ENCODE measurements at places on chromosomes 7 and 10.

GRCh38 chr10:11205030-11205772, 187.5 kb downstream of the CELF2 start:
- no peak for DNase-seq

DNA sequence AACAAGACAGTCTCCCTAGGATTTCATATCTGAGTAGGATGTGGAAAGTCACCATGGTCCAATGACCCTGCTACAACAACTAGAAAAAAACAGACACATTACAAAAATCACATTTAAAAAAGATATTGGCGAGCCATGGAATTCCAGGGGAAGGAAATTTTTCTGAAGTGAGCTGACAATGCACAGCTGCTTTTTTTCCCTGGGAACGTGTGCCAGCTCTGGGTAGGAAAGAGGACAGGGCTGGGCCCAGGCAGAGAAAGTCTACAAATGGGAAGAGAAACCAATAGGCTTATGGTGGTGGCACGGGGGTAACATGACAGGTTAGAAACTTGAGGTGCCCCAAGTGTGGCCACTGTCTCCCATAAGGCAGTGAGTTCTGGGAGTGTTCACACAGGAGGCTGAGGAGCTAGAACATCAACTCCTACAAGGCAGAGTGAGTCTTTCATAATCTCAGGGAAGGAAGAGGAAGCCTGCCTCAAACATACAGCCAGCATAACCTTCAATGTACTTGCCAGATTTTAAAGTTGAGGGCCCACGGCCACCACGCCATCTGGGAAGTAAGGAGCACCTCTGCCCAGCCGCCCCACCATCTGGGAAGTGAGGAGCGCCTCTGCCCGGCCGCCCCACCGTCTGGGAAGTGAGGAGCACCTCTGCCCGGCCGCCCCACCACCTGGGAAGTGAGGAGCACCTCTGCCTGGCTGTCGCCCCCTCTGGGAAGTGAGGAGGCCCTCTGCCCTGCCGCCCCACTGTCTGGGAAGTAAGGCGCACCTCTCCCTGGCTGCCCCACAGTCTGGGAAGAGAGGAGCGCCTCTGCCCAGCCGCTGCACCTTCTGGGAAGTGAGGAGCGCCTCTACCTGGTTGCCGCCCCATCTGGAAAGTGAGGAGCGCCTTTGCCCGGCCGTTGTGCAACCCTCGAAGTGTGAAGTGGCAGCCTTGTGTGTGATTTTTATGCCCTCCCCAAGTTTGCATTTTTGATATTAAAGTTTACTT, 5.9 kb downstream of the FBXL13 start:
- DNase-seq, result no peak

GRCh38 chr10:44752451-44753441, 158.4 kb upstream of the TMEM72 start:
- no peak for DNase-seq

- no peak for DNase-seq
Measured at GRCh38 chr10:97531401-97531986, 32.8 kb downstream of the UBTD1 start.

- DNase-seq, result no peak
Measured at GRCh38 chr7:70419526-70420380, 712.2 kb upstream of the GALNT17 start.

DNA sequence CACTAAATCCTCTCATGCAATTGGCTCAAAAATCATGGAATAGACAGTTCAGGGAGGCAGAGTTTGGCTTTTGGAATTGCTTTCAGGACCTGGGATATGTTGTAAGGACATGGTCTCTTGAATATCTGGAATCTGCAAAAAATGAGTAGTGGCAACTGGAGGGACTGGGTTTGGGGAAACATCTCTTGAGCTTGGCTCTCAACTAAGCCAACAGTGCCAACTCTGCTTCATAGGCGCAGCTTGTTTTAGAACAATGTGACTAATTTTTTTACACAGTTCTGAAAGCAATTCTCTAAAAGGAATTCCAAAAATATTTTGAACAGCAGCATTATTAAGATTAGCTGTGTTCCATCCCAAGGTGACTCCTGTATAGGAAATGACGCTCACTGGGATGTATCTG, 121.5 kb upstream of the DPP6 start:
- no peak for DNase-seq

- DNase-seq, result no peak
Measured at GRCh38 chr10:42871823-42872222, 89.2 kb downstream of the BMS1 start.

GRCh38 chr7:41190581-41190980, 512.3 kb downstream of the INHBA start:
- DNase-seq, result no peak

DNA sequence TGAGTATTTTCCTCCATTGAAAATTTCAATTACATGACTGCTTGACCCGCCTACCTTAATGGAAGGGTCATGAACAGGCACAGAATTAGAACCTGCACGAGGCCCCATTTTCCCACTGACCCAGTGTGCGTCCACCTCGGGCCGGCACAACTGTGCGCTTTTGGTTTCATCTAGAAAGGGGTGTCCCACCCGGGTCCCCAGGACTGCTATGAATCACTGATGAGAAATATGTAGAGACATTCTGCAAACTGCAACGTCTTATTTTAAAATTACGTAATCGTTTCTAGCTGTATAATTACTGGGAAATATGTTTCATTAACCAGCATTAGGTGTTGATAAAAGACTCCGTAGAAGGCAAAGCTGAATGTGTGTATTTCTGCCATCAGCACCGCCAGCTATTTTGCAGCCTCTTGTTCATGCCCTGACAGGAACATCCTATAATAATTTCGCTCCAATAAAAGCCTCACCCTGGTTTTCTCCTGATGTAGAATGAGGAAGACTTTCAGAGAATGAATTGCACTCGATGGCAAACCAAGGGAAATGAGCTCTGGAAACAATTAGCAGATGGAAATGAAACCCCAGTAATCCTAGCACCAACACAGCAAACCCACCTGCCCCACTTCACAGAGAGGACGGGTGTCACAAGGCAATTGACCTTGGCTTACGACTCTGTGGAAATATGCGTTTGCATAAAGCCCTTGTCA, 562.1 kb downstream of the DNAJB6 start:
- no peak for DNase-seq

GRCh38 chr10:25261558-25261957, 86.8 kb downstream of the GPR158 start:
- no peak for DNase-seq

Measured in omental fat pad (tissue), 4 donors.